ENCODE measurements at places on chromosomes 2 and 18.

DNA sequence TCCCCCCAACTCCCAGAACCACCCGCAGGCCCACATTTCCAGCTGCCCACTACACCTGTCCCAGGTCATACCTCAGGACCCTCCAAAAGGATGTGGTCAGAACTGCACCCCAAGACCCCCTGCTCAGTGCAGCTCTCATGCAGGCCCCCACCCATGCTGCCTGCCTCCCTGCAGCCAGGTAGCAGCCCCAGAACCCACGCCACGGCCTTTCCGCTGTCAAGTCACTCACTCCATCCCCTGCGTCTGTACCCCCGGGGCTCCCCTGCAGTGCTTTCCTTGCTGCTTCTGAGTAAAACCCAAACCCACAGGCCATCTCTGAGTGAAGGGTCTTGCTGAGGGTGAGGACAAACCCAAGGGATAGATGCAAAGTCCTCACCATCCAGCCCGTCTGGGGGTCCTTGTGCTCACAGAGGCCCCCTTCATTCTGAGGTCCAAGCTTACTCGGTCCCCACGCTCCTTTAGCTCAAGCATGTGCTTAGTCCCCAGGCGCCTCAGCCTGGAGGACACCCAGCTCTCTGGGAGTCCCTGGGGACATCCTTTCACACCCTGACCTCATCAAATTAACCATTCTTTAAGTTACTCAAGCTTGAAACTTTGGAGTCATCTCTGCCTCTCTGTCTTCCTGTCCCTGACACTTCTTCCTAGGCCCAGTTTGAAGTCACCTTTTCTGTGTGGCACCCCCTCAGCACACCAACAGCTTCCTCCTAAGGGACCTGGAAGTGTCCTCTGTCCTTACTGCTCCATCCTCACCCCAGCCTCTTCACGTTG, 130.1 kb downstream of the SMAD7 start:
- DNase-seq, result no peak

DNA sequence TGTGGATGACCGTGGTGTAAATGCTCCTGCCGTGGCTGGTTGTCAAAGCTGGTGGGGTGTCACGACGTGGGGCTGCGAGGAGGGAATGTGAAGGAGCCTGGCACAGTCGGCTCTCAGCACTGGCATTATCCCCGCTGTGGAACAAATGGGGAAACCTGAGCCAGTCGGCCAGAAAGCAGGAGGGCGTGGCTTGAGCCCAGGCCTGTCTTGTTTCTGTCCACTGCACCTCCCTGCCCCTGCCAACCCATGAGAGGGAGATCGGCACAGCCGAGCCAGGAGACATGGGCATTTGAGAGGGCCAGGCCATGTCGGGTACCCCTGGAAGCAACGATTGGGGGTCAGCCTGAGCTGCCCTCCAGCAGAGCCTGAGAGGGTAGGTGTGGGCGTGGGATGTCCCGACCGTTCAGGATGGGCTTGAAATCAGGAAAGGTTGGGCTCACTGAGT, 44.5 kb downstream of the PDIA6 start:
- DNase-seq, result no peak

DNA sequence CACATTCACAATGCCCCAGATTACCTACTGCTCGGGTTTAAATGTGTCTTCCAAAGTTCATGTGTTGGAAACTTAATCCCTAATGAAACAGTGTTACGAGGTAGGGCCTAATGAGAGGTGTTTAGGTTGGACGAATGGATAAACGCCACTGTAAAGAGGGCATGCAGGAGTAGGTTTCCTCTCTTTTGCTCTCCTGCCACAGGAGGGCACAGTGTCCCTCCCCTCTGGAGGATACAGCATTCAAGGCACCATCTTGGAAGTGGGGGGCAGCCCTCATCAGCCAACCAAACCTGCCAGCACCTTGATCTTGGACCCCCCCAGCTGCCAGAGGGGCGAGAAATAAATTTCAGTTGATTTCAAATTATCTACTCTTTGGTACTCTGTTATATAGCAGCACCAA, 103.5 kb downstream of the TSHZ1 start:
- DNase-seq, result no peak

GRCh38 chr18:63138436-63139340, 180.9 kb downstream of the BCL2 start:
- DNase-seq, result no peak

- no peak for DNase-seq
Measured at GRCh38 chr2:177155631-177156030, 57.0 kb upstream of the HNRNPA3 start.

DNA sequence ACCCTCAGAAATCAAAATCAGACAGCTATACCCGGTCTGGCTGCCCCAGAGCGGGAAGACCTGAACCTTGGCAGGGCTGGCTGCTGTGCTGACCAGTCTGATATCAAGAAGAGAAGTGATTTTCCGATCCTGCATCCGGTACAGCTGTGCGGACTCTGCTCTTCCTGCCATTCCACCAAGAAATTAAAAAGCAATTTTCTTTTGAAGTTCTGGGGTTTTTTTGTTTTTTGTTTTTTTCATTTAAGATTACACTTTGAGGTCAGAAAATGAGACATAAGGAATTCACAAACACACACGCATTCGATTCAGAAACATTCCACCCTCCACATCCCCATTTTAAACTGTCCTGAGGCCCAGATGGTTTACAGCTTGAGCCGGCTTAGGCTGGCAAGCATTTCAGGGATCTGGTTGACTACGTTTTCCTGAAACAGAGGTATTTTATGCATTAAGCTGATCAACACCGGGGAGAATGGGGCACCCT, 156.5 kb downstream of the COL6A3 start:
- no peak for DNase-seq

GRCh38 chr2:23507267-23508065, 122.5 kb downstream of the KLHL29 start:
- DNase-seq, result no peak

DNA sequence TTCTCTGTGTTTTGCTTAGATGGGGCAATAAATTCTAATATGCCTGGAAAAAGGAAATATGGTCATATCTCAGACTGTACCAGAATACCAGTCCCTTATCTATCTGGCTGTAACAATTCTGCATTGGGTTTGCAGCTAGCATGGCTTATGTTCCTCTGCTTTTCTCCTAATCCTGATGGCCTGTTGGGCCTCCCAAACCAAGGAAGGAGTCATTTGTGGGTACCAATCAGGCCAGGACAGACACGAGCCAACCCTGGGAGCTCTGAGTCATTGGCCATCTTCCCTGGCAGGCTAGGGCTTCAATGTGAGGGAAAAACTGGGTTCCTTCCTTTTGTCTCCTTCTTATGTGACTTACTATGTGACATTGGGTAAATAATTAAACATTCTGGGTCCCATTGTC, 12.0 kb downstream of the SMARCAL1 start:
- DNase-seq, result no peak

GRCh38 chr2:112750560-112750843, 13.9 kb downstream of the CKAP2L start:
- DNase-seq, result no peak
